Effector memory CD8-positive, alpha-beta T cell (primary cell): ENCODE measurements at places on chromosomes 2 and 18.

GRCh38 chr2:11598228-11598731 is 64.4 kb downstream of the GREB1 start:
- no peak for DNase-seq

- no peak for DNase-seq
These were observed 95.7 kb upstream of the RASGRP3 start for GRCh38 chr2:33380719-33381118.

- DNase-seq, result no peak
These were observed 84.2 kb downstream of the NCKAP5 start for GRCh38 chr2:133484106-133484505.

DNA sequence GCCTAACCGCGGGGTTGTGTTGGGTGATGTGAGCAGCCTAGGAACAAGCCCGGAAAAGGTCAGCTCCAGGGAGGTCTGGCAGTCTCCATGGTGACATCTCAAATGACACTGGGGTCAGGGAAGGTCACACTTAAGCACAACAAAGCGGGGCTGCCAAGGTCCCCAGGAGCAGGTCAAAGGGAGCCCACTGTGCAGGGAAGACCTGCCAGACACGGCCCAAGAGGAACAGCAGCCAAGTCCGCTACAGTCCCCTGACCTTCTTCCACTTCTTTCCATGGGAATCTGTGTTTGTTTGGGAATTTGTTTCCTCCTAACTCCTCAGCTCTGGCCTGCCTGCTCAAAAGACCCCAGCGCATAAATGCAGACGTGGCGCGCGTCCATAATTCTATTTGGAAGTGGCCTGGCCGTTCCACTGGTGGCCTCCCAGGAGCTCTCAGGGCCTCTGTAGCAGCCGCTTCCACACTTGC is 232.1 kb upstream of the COPS8 start:
- DNase-seq, result no peak

GRCh38 chr2:4381049-4381448 is 677.7 kb downstream of the DCDC2C start:
- no peak for DNase-seq

DNA sequence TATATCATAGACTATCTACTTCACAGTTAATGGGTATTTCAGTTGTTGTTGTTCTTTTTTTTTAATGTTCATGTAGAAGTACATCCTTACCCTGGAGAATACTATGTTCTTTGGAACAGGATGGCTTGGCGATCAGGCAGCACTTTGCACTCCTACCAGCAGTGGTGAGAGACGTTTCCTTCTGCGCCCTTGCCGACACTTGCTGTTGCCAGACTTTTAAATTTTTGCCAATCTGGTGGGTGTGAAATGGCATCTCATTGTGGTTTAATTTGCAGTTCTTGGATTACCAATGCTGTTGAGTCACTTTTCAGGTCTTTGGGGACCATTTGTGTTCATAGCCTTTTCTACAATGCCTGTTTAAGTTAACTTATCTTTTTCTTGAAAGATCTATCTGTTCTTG is 197.3 kb downstream of the SH3RF3 start:
- no peak for DNase-seq

GRCh38 chr2:11907190-11907589 is 160.8 kb downstream of the LPIN1 start:
- no peak for DNase-seq

DNA sequence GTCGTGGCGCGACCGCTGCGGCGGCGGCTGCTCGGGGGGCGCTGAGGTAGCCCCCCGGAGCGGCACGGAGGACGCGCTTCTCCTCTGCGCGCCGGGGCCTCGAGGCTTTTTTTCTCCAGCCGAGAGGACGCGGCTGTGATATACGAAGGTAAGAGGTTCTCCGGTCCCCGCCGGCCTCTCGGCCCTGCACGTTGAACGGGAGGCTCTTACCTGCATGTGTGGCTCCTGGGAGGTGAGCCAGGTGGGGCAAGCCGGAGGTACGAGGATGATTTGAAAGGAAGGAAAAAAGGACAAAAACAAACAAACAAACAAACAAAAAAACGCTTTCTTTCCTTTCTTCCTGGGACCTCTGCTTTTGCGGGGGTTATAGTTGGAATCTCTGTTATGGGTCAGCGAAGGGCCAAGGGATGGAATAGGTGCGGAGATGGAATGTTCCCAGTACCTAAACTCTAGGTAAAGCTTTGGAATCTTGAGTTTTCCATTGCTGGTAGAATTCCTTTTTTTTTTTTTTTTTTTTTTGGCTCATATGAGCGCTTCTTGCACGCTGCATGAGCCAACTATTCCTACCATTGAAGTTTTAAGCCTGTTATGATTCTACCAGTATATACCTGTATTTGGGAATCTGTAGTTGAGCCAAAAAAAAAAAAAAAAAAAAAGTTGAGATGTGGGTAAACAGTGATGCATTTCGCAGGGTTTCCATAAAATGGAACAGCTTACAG is 674 bp downstream of the PTPN4 start:
- no peak for DNase-seq

GRCh38 chr2:226059961-226060627 is 660.6 kb downstream of the NYAP2 start:
- no peak for DNase-seq

GRCh38 chr18:44156126-44156525 is 524.6 kb upstream of the SETBP1 start:
- DNase-seq, result no peak

- no peak for DNase-seq
These were observed 147.8 kb upstream of the SRD5A2 start for GRCh38 chr2:31728406-31729064.

- DNase-seq, result no peak
These were observed 86.3 kb upstream of the FAM136A start for GRCh38 chr2:70388128-70388527.

- no peak for DNase-seq
These were observed 7.4 kb downstream of the HDAC4 start for GRCh38 chr2:239393388-239393940.

GRCh38 chr2:240595381-240596079 is 9.0 kb downstream of the CAPN10 start:
- DNase-seq, result peak; percentile 19

- no peak for DNase-seq
These were observed 84.7 kb upstream of the CYRIA start for GRCh38 chr2:16750175-16750924.

DNA sequence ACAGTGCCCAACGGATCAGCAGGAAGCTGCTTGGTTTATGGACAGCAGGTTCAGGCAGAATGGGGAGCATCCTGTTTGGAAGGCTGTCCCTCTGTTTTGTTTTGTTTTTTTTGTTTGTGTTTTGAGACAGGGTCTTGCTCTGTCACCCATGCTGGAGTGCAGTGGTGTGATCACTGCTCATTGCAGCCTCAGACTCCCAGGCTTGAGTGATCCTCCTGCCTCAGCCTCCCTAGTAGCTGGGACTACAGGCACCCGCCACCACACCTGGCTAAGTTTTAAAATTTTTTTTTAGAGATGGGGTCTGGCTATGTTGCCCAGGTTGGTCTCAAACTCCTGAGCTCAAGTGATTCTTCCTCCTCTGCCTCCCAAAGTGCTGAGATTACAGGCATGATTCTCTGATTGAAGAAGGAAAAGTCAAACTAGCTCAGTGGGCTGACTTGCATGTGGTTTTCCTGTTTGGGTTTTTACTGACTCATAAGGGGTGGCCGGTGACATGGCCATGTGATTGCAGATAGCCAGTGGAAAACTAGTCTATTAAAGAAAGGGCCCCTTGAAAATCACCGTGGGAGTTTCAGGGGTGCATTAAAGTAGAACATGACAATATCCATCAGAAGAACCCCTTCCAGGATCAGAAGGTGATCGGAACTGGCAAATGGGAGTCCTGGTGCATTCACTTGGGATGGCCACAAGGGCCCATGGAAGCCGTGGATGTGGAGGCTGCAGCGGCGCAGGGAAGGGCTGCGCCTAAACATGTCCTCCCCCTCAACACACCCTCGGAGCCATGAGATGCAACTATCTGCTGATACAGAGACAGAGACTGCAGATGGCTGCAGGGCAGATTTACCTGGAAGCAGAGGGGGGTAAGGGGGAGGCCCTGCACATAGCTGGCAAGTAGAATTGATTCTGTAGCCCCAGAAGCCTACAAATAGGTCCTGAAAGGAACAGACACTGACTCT is 26.5 kb downstream of the AQP12B start:
- no peak for DNase-seq

DNA sequence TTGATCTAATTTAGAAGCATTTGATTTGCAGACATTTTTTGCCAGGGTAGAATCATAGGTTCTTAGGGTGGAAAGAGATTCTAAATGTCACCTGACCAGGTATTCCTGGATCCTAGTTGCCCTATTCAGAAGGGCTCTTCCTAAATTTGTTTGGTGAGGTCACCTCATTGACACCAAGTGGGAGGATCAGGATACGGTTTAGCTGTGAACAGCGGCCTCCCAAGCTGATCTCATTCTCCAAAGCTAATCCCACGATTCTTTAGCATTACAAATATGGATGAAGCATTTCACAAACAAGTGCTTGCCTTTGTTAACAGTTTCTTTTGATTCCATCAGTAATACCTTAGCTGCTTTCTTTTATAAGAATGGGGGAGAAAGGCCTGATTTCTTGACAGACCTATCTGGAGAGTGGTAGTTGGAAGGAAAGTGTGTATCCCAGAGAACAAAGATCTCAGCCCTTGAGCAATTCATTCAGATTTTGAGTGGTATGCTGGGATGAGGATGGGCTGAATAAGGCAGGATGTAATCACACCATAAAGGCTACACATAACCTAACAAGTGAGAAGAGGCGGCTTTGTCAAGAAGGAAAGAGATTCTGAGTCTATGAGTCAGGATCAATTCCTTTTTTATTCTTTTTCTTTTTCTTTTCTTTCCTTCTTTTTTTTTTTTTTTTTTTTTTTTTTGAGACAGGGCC is 16.6 kb downstream of the KCTD1 start:
- DNase-seq, result no peak

GRCh38 chr2:153584244-153584643 is 105.7 kb upstream of the RPRM start:
- no peak for DNase-seq

- DNase-seq, result no peak
These were observed 840.9 kb downstream of the GALR1 start for GRCh38 chr18:78090584-78090983.

- no peak for DNase-seq
These were observed 294.6 kb downstream of the LRATD1 start for GRCh38 chr2:14927021-14927564.

DNA sequence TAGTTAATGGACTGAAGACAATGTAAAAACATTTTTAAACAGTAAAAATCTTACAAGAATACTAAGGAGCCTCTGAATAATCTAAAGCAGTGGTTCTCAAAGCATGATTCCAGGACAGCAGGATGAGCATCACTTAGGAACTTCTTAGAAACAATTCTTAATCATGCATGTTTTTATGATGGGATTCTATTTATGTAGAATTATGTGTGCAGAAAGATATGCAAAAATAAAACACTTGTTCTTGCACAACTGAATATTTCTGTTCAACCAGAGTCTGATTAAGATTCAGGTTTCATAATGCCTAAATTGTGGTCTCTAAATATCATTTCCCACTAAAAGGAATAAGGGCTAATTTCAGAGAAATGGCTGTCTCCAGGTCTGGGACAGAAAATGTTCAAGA is 69.2 kb upstream of the MTIF2 start:
- DNase-seq, result no peak

DNA sequence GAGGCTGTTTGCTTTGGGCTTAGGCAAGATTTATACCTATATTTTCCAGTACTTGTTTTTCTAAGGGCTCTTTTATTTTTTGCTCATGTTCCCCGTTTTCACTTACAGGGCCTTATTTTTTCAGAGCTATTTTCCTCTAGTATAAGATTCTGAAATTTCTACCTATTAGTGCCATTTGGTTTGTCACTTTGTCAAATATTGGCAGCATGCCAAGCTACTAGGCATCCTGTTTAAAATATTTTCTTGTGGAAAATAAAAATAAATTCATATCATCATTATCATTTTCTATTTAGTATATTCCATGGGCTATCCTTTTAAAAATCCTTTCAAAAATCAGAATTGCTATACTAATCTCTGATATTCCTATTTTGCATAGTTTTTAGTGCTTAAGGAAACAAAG is 64.8 kb upstream of the CHST9 start:
- no peak for DNase-seq

DNA sequence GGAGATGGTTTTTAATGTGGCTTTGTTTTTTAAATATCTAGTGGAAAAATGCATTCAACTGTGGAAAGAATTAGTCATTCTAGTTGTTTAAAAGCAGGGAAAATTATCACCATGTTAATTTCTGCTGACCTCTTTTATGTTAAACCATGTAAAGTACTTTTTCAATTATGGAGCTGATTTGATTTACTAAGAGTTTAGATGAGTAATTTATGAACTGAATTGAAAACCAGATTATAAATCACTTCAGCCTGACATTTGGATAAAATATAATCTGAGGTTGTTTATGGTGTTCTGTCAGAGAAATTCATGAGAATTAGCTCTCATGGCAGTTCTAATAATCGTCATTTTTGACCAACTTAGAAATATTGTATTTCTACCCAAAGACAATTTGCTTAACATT is 11.6 kb downstream of the ITGA4 start:
- DNase-seq, result no peak
